ENCODE measurements at places on chromosomes 2 and 18. TPM values are rescaled to one million over a fixed set of nuclear protein-coding genes. Genes with fewer than 3 reads are reported as not detected.

Gene ERBB4
- total RNA-seq = 0.17 TPM

DNA sequence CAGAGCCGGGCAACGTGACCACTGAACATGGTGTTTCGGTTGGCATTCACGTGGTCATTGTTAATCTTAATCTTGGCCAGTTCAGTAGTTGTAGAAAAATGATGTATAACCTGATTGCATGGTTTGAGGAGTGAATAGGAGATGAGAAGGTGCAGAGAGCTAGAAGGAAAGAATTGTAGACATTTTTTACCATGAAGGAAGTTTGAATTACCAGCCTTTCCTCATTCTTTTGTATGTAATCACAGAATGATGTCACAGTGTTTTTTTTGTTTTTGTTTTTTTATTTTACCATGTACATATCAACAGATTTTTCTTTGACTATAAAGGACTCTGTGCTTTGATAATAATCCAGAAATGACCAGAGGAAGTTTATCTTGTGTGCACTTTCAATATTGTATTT is 126.3 kb downstream of the LTBP1 start:
- no peaks in the 10 kb centered on the region for H3K36me3 ChIP-seq
- no peak overlapping the region for H3K4me3 ChIP-seq
- no peaks in the 10 kb centered on the region for H3K27me3 ChIP-seq
- DNase-seq = peak; percentile 38
- peaks cover 21% of the 10 kb centered on the region for H3K4me1 ChIP-seq

GRCh38 chr18:77300579-77300978 is 50.9 kb downstream of the GALR1 start:
- H3K27me3 ChIP-seq = no peaks in the 10 kb centered on the region
- no peak overlapping the region for H3K27ac ChIP-seq
- H3K4me3 ChIP-seq = no peak overlapping the region

DNA sequence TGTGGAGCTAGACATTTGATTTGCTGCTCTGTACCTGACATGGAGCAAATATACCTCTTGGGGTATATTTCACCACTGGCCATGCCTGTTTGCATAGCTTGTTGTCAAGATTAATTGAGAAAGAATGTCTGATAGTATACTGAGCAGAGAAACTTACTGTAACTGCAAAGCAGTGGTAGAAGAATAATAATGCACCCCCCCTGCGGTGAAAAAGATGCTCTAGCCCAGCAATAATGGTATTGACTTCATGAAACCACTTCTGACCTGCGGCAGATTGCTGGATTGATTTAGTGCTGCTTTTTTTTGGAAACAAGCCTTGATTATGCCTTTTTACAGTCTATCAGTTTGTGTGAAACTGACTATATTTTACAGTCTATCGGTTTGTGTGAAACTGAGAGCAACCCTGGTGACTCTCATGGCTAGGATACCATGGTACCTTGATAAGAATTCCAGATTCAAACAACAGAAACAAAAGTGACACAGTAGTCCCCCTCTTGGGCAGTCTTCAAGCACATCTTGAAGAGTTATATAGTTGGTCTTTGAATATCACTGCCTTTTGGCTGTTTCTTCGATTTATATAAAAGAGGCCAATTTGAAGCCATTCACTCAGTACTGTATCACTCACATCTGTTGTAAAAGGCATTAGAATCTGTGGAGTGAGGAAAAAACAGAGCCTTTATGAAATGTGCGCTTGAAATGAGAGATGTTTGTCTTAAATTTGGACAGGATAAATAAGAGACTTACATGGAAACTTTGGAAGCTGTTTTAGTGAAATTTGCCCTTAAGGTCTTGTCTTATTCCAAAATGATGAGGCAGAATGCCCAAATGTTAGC is 102.5 kb downstream of the FMNL2 start:
- H3K27me3 ChIP-seq = no peaks in the 10 kb centered on the region
- H3K36me3 ChIP-seq = no peaks in the 10 kb centered on the region
- DNase-seq = no peak
- H3K4me1 ChIP-seq = no peaks in the 10 kb centered on the region

- H3K36me3 ChIP-seq = no peaks in the 10 kb centered on the region
- H3K4me3 ChIP-seq = no peak overlapping the region
Observed at GRCh38 chr2:209334188-209335017, 89.4 kb upstream of the MAP2 start.

Gene SCYGR4
- not detected for total RNA-seq

DNA sequence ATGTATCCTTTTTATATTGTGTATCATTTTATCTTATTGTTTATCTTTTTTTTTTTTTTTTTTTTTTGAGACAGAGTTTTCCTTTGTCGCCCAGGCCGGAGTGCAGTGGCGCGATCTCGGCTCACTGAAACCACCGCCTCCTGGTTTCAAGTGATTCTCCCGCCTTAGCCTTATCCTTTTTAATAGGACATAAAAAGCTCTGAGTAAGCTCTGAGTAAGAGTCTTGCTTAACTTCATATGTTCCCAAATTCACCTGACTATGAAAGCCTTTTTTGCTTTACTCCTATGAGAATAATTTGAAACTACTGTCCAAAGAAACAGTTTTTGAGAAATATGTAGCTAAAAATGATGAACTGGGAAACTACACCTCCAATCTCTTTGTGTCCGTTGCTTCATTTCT is 525.5 kb downstream of the IRS1 start:
- no peaks in the 10 kb centered on the region for H3K27me3 ChIP-seq
- no peaks in the 10 kb centered on the region for H3K36me3 ChIP-seq
- no peaks in the 10 kb centered on the region for H3K4me1 ChIP-seq
- no peak for DNase-seq

Gene RHBDD1
- total RNA-seq = 85.4 TPM

- no peaks in the 10 kb centered on the region for H3K27me3 ChIP-seq
- no peak overlapping the region for H3K4me3 ChIP-seq
Observed at GRCh38 chr2:2793925-2794560, 463.0 kb upstream of the MYT1L start.

GRCh38 chr18:76922107-76922506 is 99.8 kb downstream of the ZNF236 start:
- peaks cover 13% of the 10 kb centered on the region for H3K36me3 ChIP-seq
- no peaks in the 10 kb centered on the region for H3K27me3 ChIP-seq

Gene DSG4
- total RNA-seq = not detected

- no peak overlapping the region for H3K27ac ChIP-seq
- no peaks in the 10 kb centered on the region for H3K36me3 ChIP-seq
- no peaks in the 10 kb centered on the region for H3K4me1 ChIP-seq
- no peak overlapping the region for H3K4me3 ChIP-seq
Observed at GRCh38 chr2:233060980-233061590, 943 bp downstream of the INPP5D start.

DNA sequence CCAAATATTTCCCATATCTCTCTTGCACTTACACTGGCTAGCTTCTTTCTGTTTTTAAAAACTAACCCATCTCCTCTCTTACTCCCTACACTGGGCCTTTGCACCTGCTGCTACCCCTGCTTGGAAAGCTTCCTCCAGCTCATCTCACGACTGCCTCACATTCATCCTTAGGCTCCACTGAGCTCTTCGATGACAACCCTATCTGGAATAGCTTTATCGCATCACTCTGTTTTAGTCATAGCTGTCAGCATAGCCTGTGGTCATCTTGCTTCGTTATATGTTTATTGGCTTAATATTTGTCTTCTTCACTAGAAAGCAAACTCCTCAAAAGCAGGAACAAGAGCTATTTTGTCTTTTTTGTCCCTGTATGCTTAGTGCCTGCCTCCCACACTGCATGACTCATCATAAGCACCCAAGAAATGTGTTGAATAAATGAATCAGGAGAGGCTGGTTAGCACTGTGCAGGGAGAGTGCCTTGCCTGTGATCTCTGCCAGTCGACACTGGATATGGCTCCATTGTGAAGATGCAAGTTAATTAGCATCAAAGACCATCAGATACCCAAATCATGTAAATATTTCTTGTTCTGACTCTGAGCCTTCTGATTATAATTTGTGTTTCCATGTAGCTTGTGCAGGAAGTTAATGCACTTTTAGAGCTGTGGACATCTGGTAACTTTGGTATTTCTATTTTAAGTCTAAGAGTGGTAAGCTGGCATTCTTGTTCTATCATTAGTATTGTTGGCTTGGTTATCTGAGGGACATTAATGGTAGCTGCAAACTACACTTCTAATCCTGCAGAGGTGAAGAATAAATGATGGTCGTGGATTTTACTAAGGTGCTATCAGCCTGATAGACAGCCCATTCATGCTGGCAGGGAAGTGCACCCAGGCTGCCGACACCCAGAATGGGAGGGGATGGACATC is 10.3 kb upstream of the DYTN start:
- H3K36me3 ChIP-seq = no peaks in the 10 kb centered on the region
- no peak for DNase-seq
- no peak overlapping the region for H3K4me3 ChIP-seq
- H3K27ac ChIP-seq = no peak overlapping the region
- no peaks in the 10 kb centered on the region for H3K27me3 ChIP-seq

GRCh38 chr2:207390302-207391095 is 139.3 kb upstream of the CREB1 start:
- H3K4me3 ChIP-seq = no peak overlapping the region
- DNase-seq = no peak
- H3K4me1 ChIP-seq = peaks cover 10% of the 10 kb centered on the region
- no peak overlapping the region for H3K27ac ChIP-seq
- H3K27me3 ChIP-seq = no peaks in the 10 kb centered on the region

GRCh38 chr2:200302940-200303727 is 3.4 kb upstream of the SPATS2L start:
- H3K27ac ChIP-seq = no peak overlapping the region
- no peaks in the 10 kb centered on the region for H3K36me3 ChIP-seq
- peak; percentile 86 for DNase-seq

All from fibroblast of lung (primary cell).